AG20443 (cell line): ENCODE measurements at places on chromosomes 2 and 18.

- DNase-seq: no peak
Measured at GRCh38 chr2:196183172-196183473, 11.7 kb upstream of the STK17B start.

DNA sequence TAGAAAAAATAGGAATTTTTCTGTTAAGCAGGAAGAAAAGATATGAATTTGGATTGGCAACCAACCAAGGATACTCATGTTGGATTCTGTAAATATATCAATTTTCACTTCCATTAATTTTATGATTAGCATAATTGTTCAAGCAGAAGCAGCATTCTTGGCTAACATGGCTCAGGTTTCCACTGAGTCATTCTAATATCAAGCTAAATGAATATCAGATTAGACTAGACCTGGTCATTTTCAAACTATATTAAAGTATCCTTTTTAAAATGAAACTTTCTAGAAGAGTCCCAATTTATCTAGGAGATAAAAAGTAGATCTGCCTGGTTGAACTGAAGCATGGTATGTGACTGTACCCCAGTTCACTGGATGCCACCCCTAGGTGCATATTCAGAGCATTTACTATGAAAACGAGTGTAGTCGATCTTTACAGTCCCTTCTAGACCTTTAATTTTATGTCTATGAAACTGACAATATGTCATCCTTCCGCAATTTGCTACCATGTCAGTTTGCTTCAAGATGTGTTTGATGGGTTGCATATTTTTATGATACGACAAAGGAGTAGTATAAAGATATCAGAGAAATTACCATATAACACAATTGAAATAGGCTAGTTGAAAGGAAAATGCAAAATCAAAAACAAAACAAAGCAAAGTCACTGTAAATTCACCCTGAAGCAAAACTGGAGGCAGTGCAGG is 704.9 kb downstream of the ERBB4 start:
- no peak for DNase-seq

GRCh38 chr2:18404708-18405107 is 155.7 kb downstream of the RDH14 start:
- DNase-seq: no peak

- DNase-seq: peak; percentile 90
Measured at GRCh38 chr18:12236934-12237832, 17.0 kb upstream of the CIDEA start.

DNA sequence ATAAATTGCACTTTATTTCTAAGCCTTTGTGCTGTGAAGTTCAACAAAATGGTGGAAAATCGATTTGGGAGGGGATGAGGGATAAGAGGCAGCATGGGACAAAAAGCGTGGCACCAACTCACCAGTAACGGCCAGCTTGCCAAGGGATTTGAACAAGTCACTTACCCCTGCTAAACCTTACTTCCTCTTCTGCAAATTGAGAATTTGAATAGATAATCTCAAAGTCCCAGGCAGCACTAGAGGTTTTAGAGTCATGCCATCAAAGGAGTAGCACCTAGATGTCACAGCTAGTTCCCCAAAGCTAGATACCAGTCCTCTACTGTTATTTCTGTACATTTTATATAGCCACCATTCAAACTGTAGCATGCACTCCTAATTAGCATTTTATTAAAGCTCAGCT is 83.7 kb upstream of the VRK2 start:
- DNase-seq: no peak

GRCh38 chr2:1814616-1815015 is 70.3 kb upstream of the PXDN start:
- no peak for DNase-seq

DNA sequence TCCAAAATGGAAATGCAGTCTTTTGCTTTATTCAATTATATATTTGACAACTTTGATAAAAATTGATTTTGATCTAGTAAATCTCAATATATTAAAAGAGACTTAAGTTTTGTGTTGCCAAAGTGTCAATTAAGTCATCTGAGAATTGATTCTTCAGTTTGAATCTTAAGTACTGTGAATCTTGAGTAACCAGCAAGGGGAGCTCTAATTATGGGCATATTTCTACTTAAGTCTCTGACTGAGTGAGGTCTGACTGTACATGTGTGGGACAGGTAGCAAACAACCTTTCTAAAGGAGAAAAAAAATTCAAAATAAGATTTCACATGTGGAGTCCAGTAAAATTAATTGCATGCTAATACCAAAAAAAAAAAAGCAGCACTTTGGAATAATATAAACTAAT is 503.7 kb upstream of the SLC8A1 start:
- DNase-seq: no peak

DNA sequence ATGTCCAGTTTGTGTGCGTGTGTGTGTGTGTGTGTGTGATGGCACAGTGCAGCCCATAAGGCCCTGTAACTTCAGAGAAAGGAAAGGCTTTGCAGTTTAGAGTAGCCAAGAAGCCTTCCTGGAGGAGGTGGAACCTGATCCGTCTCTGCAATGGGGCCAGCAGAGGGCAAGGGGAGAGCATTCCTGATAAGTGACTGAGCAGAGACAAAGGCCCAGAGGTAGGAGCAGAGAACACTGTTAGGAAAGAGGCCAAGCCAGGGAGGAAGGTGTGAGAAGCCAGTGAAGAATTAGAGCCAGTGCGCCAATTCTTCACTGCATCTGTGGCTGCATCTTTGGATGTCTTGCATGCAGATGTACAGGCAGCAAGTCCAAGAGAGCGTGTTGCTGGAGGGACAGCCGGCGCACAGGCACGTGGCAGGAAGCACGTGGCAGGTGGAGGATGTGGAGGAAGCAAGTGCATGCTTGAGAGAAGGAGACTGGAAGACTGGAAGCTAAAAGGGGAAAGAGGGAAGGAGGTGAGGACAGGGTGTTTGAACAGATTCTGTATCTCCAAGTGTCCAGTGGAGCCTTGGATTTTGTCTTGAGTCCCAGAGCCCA is 196.3 kb downstream of the CTIF start:
- DNase-seq: no peak
